WTC11 (cell line): ENCODE measurements at places on chromosomes 2 and 18. TPM values are rescaled to one million over a fixed set of nuclear protein-coding genes. Genes with fewer than 3 reads are reported as not detected.

DNA sequence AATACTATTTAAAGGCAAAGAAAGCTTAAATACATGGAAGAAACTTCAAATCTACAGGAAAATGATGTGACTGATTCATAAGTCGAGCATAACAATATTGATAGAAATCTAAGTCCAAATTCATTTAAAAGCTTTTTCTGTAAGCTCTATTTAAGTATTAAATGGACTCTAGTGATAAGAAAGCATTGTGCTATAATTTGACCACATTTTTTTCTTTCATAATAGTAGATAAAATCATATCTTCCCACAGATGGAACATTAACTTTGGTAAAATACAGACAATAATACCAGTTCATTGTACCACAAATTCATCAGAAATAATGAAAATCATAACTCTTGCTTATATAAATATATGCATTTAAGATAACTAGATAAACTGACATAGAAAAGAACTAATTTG is 366.5 kb downstream of the GALNT13 start:
- DNase-seq, result no peak
- H3K27ac ChIP-seq, result no peak overlapping the region
- H3K27me3 ChIP-seq, result no peaks in the 10 kb centered on the region
- H3K36me3 ChIP-seq, result no peaks in the 10 kb centered on the region
- peaks cover 22% of the 10 kb centered on the region for H3K4me1 ChIP-seq

The MC2R gene
- total RNA-seq, result not detected in 3 replicates

- DNase-seq, result no peak
- H3K4me1 ChIP-seq, result no peaks in the 10 kb centered on the region
- H3K27ac ChIP-seq, result no peak overlapping the region
- no peaks in the 10 kb centered on the region for H3K36me3 ChIP-seq
- no peaks in the 10 kb centered on the region for H3K27me3 ChIP-seq
Observed at GRCh38 chr2:8545695-8546611, 135.9 kb upstream of the ID2 start.

The SGPP2 gene
- 0.07 to 0.11 TPM (median 0.07 TPM) in 3 replicates for total RNA-seq

DNA sequence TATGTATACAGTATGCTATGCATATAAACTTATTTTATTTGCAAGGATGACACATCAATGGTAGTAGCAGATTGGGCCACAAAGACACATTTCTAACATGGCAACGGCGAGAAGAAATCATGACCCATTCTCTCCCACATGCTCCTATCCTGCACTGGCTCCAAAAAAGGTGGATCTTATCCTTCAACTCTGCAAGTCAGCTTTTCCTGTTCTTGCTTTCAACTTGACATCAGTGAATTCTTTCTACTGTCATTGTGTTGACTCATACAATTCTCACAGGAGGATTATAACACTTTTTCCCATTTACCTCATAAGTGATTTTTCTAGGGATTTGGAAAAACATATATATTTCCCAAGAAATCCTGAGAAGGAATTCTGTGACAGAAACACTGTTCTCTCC is 53.1 kb downstream of the ACVR1 start:
- H3K4me3 ChIP-seq, result no peak overlapping the region
- peaks cover 16% of the 10 kb centered on the region for H3K36me3 ChIP-seq
- DNase-seq, result no peak
- no peaks in the 10 kb centered on the region for H3K27me3 ChIP-seq
